Ovary (tissue), 10 donors: ENCODE measurements at places on chromosomes 13 and 19. TPM values are rescaled to one million over a fixed set of nuclear protein-coding genes. Genes with fewer than 3 reads are reported as not detected.

DNA sequence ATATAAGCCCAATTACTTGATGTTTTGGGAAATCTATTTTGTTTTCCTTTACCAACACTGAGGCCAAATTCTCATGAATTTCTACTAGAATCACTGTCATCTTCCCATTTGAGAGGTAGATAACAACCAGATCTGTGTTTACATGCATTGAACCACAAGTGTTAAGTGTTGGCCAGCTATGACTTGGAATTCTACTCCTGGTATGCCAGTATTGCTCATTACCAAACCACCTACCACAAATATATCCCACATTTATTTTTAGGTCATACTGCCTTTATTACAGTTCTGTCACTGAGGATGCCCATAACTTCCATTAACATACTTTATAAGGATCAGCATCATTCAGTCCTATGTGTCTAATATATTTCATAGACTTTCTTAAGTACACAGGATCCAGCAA lies 328.9 kb downstream of the DIAPH3 start:
- H3K27ac ChIP-seq = no peak overlapping the region
- H3K36me3 ChIP-seq = no peaks in the 10 kb centered on the region
- H3K4me1 ChIP-seq = no peaks in the 10 kb centered on the region
- no peaks in the 10 kb centered on the region for H3K27me3 ChIP-seq
- no peak for DNase-seq
- H3K4me3 ChIP-seq = no peak overlapping the region

DNA sequence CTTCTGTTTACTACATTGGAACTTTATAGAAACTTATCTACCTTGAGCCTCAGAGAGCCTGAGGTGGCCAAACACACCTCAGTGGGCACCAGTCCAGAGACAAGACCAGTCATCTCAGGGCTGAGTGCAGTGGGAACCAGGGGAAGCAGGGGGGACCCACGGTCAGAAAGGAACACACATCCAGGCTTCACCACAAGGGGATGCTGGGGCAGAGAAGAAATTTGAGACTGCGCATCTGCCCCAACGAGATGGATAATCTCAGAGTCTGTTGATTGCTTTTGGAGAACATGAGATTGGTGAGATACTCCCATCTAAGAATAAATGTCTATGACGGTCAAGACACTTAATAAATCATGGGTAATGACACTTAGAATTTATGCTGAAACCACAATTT lies 98.7 kb downstream of the DOCK9 start:
- no peak overlapping the region for H3K4me3 ChIP-seq
- H3K27me3 ChIP-seq = no peaks in the 10 kb centered on the region
- H3K36me3 ChIP-seq = no peaks in the 10 kb centered on the region
- DNase-seq = no peak

TINCR gene
- total RNA-seq = 1.8 TPM

DNA sequence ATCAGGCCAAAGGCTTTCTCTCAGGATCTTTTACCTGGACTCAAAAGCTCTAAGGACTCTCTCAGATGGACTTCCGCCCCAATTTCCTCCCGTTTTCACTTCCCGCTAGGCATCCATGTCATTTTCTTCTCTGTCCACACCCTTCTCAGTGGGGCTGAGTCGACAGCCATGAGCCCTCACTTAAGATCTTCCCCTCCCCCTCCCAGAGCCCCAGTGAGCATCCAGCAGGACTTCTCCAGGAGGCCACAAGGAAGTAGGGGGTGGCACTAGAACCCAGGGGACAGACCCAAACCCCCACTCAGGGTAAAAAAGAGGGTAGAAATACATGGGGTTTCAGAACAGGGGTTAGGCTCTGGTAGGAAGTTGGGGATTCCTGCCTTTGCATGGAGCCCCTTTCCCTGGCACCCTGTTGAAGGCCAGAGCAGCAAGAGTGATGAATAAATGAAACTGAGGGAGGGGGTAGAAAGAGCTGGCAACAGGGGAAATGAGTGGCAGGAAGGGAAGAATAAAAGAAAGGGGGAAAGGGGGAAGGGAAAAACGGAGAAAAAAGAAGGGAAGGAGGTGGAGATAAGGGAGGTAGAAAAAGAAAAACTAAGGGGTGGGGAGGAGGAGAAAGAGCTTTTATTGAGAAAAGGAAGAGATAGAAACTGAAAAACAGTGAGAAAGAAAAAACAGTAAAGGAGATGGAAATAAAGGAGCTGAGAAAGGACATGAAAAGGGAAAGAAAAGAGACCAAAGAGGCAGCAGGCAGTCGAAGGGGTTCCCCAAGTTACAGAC lies 42.3 kb downstream of the DEDD2 start:
- DNase-seq = no peak
- no peak overlapping the region for H3K27ac ChIP-seq
- no peaks in the 10 kb centered on the region for H3K4me1 ChIP-seq
- H3K4me3 ChIP-seq = no peak overlapping the region

GRCh38 chr13:97282705-97283104 lies 60.6 kb downstream of the MBNL2 start:
- no peak overlapping the region for H3K27ac ChIP-seq
- H3K27me3 ChIP-seq = no peaks in the 10 kb centered on the region
- H3K4me1 ChIP-seq = peaks cover 17% of the 10 kb centered on the region
- H3K4me3 ChIP-seq = no peak overlapping the region
- DNase-seq = no peak
- no peaks in the 10 kb centered on the region for H3K36me3 ChIP-seq

SPACA4 gene
- not detected for total RNA-seq

DNA sequence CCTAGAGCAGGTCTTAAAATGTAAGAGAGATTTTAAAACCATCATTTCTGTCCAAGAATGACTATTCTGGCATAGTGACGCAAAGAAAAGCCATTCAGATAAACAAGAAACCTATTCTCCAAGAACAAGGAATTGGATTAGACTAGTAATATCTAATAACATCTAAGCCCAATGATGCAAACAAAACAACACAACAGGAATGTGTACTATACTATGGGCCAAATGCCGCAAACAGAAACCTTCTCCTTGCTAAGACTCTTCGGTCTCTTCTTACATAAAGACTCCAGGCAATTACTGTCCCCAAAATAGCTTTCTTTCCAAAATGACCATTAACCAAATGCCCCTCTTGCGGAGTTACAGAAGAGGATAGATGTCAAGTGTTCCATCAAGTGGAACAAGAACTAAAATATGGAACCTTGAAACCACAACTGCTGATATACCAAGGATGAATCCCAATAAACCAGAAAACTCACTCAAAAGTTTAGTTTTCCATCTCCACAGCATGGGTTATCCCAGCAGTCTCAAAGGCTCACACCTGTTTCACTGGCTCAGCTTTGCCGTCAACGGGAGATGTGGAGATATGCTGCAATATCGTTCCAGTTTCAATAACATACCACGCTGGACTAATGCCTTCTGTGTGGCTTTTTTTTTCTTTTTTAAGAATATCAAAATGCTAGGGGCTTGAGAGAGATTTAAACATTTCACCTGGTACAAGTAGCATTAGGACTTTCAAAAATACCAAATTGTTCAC lies 76.2 kb downstream of the FOXO1 start:
- no peaks in the 10 kb centered on the region for H3K36me3 ChIP-seq
- no peaks in the 10 kb centered on the region for H3K27me3 ChIP-seq
- peaks cover 36% of the 10 kb centered on the region for H3K4me1 ChIP-seq

DNA sequence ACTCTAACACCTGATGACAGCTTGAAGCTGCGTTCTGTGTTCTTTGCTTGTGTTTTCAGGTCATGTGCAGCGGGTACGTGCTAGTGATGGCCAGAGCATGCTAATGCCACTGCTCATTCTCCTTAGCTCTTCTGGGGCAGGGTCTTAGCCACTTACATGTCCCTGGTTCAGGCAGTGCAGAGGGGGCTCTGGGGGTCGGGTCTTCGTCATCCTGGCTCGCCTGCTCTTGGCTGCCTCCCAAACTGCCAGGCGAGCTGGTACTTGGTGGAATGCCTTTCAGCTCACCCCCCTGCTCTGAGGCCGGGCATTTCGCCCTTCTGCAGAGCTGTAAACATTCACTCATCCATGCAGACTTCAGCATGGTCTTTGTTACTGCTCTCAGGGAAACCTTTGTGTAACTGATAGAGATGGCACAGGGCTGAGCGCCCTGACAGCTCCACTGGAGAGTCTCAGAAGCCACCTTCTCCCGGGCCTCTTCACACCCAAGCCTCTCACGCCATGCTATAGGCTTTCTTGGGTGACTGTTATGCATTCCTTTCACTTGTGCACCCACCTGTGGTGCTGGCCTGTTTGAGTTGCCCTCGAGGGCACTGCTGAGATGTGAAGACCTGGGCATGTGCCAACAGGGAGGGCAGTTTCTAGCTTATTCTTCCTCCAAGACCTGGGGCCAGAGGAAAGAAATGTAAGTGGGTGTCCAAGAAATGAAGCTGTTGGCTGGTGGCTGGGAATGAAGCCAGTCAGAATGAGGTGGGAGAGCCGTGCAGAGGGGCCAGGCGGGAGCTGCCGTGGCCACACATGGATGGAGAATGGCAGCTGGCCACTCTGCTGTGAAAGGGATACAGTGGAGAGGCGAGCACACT lies 24.4 kb downstream of the FAM124A start:
- DNase-seq = no peak
- H3K27me3 ChIP-seq = no peaks in the 10 kb centered on the region
- no peak overlapping the region for H3K27ac ChIP-seq

DNA sequence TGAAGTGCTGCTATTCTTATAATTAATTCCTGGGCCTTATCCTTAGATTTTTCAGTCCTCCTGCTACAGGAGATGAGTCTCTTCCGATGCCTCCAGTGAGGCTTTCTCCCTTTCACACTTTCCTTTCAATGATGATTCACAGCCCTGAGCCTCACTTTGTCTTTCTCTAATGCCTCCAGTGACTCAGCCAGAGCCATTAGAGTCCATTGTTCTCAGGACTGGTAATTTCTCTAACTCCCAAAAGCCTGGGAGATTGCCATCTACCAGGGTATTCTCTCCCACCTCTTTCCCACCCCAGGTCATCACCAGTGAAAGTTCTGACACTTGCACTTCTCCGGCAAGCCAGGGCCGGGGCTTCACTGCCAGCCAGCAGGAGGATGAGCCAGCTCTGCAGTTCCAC lies 49.6 kb upstream of the ARGLU1 start:
- H3K4me1 ChIP-seq = peaks cover 4% of the 10 kb centered on the region
- H3K4me3 ChIP-seq = no peak overlapping the region
- no peaks in the 10 kb centered on the region for H3K27me3 ChIP-seq
- DNase-seq = no peak
- H3K36me3 ChIP-seq = no peaks in the 10 kb centered on the region

LRG1 gene
- total RNA-seq = 1.3 TPM

GRCh38 chr19:1438933-1439354 lies 748 bp downstream of the RPS15 start:
- H3K36me3 ChIP-seq = no peaks in the 10 kb centered on the region
- peak; percentile 40 for DNase-seq
- H3K27me3 ChIP-seq = no peaks in the 10 kb centered on the region
- peak overlapping the region; percentile 37 for H3K27ac ChIP-seq
- peaks cover 6% of the 10 kb centered on the region for H3K4me1 ChIP-seq
- H3K4me3 ChIP-seq = peak overlapping the region; percentile 71

RAB20 gene
- 15.0 TPM for total RNA-seq

ZNF563 gene
- 5.5 TPM for total RNA-seq

GRIN2D gene
- total RNA-seq = 0.25 TPM

GRCh38 chr13:39499604-39500003 lies 103.4 kb downstream of the LHFPL6 start:
- H3K27ac ChIP-seq = no peak overlapping the region
- DNase-seq = no peak
- H3K4me1 ChIP-seq = peaks cover 9% of the 10 kb centered on the region
- no peaks in the 10 kb centered on the region for H3K27me3 ChIP-seq

DNA sequence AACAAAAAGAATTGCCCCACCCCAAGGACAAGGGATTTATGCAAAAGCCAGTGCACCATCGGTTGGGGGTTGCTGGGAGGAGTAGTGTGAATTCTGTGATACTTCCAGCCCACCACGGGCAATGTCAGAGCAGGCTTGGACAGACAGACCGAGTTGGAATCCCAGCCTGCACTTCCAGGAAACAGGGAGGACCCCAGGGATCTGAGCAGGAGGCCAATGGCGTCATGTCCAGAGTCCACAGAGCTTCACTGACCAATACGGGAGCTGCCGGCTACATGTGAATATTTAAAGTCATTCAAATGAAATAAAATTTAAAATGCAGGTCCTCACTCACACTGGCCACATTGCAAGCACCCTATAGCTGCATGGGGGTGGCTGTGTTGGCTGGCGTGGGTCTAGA lies 10.9 kb downstream of the ZNRF4 start:
- H3K27ac ChIP-seq = no peak overlapping the region
- no peak for DNase-seq
- no peaks in the 10 kb centered on the region for H3K4me1 ChIP-seq
- H3K36me3 ChIP-seq = no peaks in the 10 kb centered on the region
- H3K27me3 ChIP-seq = no peaks in the 10 kb centered on the region

HSPB6 gene
- total RNA-seq = 44.9 TPM

DNA sequence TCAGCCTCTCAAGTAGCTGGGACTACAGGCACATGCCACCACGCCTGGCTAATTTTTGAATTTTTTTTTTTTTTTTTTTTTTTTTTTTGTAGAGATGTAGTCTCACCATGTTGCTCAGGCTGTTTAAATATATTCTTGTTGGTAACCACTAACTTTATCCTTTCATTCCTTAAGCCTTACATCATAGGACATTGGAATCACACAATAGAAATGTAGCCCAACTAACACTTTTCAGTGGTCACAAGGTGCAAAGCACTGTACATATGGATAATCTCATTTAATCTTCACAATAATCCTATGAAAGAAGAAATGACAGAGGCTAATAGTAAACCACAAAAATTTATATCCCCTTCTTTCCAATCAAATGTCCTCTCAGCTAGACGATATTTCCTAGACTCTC lies 417.8 kb upstream of the DACH1 start:
- no peaks in the 10 kb centered on the region for H3K36me3 ChIP-seq
- no peak overlapping the region for H3K27ac ChIP-seq
- H3K4me3 ChIP-seq = no peak overlapping the region
- H3K4me1 ChIP-seq = no peaks in the 10 kb centered on the region

C19orf38 gene
- 4.1 TPM for total RNA-seq
